ENCODE measurements at places on chromosomes 12 and 14.

DNA sequence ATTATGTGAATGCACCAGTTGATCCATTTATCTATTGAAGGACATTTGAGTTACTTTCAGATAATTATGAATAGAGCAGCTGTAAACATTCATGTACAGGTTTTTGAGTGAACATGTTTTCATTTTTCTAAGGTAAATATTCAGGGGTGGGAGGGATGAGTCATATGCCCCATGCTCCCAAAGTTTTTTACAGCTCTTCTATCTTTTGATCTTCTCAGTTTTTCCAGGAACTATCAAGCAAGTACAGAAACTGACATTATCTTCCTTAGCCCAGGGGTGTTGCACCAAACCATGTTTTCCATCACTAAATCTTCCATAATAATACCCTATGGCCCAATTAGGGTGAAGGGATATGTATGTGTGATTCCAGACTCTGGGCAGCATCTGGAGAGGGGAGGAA is 384.5 kb downstream of the EMP1 start:
- no peak for DNase-seq

- no peak for DNase-seq
Measured at GRCh38 chr12:91327131-91327530, 144.5 kb upstream of the DCN start.

- no peak for DNase-seq
Measured at GRCh38 chr12:4701395-4702190, 18.6 kb upstream of the GALNT8 start.

GRCh38 chr12:102643879-102644575 is 163.7 kb upstream of the IGF1 start:
- DNase-seq = no peak

- peak; percentile 4 for DNase-seq
Measured at GRCh38 chr12:19994968-19995367, 373.4 kb upstream of the PDE3A start.

DNA sequence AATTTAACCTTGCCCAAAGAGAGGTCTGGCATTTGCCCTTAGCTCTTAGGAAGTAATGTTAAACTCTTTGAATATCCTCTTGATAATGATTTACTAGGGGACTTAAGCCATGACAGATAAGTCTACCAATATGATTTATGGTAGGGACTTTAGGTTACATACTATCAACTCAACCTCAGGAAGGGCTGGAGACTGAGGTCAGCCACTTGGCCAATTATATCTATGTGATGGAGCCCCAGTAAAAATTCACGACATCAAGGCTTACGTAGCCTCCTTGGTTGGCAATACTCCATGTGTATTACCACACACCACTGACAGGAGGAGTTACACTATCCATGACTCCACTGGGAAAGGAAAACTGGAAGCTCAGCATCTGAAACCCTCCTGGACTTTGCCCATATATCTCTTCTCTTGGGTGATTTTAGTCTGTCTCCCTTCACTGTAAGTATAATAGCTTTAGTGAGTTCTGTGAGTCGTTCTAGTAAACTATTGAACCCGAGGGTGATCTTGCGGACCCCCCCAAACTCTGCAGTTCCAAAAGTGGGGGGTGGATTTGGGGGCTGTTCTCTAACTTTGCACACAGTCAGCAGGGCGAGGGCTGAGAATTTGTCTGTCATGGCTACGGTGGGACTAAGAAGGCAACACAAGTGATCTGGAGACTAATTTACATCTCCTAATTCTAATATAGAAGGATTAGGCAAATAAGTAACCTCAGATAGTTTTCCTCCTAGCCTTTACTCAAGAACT is 62.3 kb downstream of the R3HDM2 start:
- DNase-seq = no peak

GRCh38 chr14:55739967-55740648 is 160.1 kb downstream of the KTN1 start:
- DNase-seq = no peak

DNA sequence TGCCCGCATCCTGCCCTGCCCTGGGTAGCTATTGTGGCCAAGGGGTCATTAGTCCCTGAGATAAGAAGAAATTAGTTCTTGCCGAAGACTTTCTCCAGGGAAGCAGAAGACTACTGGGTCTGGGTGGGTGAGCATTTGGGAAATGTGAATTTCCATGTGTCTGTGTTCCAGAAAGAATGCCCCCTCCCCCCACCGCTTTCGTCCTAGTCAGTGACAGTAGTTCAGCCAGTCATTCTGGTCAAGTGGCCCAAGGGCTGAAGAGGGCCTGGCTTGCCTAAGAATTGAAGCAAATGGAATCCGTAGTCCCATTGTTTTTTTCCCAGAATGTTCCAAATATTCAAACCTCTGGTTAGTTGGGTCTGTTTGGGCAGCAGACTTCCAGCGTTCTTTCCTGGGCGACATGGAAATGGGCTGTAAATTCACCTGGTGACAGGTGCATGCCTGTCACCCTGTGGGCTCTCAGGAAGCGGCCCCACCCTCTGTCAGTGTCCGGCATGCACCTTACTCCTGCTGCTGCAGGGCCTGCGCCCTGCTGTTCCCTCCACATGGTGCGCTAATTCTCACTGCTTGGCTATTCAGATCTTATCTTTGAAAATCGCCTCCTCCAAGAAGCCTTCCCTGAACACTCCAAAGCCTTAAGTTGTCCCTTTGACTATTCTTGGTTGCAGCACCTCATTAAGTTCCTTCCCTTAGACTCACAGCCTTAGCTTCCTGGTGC is 1.4 kb upstream of the RFLNA start:
- no peak for DNase-seq

- DNase-seq = peak; percentile 35
Measured at GRCh38 chr12:120361506-120362208, 7.3 kb downstream of the MSI1 start.

GRCh38 chr12:3271639-3272038 is 194.5 kb downstream of the TSPAN9 start:
- no peak for DNase-seq

GRCh38 chr12:120254809-120255208 is 10.7 kb downstream of the PXN start:
- DNase-seq = no peak

DNA sequence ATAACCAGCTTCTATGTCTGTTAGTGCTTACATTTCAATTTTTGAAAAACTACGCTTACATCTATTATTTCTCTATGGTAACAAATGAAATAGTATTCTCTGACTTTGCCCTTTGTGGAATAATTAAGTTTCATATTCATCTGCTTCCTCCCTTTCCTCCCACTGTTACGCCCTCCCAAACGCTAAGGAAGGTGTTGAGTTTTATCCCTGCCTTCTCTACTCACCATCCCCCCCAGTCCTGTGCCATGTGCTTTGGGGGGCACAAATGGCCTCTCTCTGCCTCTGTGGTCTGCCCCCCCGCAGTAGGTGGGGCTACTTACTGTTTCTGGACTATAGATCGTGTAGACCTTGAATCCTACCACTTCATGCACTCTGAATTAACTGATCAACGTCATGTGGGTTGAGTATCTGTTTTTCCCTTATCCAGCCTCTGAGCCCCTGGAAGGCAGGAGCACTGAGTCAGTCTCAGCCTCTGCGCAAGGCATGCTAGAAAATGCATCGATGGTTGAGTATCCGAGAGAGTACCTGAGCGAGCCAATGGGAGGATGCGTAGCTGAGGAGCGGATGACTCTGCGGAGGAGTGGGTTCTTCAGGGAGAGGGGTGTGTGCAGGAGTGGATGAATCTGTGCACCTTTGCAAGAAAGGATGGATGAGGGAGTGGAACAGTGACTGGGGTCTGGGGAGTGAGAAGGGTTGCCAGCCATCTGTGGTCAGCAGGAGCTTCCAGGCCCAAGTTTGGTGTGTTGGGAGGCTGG is 114.5 kb upstream of the RTL1 start:
- DNase-seq = no peak

- peak; percentile 15 for DNase-seq
Measured at GRCh38 chr14:90276646-90277367, 20.5 kb downstream of the PSMC1 start.

DNA sequence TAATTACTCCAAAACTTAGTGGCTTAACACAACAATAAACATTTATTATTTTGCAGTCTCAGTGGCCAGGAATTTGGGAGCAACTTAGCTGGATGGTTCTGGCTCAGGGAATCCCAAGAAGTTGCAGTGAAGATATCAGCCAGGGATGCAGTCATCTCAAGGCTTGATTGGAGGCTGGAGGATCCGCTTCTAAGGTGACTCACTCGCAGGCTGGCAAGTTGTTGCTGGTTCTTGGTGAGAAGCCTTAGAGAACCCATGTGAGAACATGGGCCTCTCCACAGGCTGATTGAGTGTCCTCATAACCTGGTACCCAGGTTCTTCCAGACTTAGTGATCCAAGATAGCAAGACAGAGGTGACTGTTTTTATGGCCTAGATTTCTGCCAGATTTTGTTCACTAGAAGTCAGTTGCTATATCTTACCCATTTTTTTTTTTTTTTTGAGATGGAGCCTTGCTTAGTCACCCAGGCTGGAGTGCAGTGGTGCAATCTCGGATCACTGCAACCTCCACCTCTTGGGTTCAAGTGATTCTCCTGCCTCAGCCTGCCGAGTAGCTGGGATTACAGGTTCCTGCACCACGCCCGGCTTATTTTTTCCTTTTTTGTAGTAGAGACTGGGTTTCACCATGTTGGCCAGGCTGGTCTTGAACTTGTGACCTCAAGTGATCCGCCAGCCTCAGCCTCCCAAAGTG is 32.5 kb downstream of the BRMS1L start:
- DNase-seq = peak; percentile 42

- peak; percentile 73 for DNase-seq
Measured at GRCh38 chr12:92070864-92071445, 74.7 kb downstream of the BTG1 start.

DNA sequence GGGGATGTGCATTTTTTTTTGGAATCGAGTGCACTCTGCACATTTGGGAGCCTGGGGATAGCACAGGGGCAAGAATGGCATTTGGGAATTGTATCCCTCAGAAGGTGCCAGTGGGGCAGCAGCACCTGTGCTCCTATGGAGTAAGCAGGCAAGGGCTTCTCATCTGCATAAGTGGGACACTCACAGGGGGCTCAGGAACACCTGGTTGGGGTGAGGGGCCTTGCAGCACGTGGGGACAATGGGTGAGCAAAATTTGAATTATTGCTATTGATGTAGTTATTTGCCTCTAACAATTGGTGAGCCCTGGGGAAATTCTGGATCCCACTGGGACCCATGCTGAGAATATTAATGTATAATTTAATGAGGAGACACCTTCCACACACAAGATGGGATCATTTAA is 274.2 kb downstream of the TTC6 start:
- DNase-seq = no peak

GRCh38 chr14:50233166-50233950 is 2.0 kb upstream of the SOS2 start:
- no peak for DNase-seq

GRCh38 chr12:32024884-32025592 is 65.8 kb downstream of the RESF1 start:
- DNase-seq = no peak

DNA sequence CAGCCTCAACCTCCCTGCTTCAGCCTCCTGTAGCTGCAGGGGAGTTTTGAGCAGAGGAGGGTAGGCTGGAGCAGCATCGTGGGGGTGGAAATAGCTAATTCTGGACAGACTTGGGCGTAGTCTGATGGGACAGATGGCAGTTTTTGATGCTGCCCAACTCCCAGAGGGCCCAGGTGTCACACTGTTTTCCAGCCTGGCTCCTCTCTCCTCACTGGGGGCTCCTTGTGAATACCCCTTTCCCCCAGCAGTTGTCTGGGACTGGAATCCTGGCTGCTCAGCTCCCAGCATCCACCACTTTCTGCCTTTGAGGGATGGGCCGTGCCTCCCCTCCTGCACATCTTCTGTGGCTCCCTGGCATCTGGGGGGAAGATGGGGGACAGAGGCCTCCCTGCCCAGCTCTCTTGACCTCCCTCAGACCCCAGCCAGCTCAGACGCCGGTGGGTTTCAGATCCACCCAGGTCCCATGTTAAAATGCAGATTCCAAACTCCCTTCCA is 34.0 kb downstream of the SH2B3 start:
- DNase-seq = no peak

- no peak for DNase-seq
Measured at GRCh38 chr12:119147847-119148448, 30.8 kb upstream of the HSPB8 start.

Data from HCEC 1CT (cell line).